Cortex of kidney (tissue), 1 donor: ENCODE measurements at places on chromosomes 4 and X.

DNA sequence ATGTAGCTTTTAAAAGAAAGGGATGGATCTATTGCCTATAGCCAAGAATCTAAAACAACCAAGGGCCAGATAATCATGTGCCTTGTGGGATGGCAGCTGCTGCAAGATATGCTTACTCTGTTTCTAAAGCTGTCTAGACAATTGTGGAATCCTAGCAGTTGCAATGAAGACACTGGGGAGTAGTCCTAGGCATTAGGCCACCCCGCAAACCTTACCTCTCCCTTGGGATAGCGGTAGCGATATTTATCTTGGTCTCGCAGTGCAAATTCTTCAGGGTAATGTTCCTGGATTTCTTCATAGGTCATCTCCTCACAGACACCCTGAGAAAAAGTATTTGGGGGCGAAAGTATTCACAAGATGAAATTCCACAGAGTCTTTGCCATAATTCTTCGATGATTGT, 24.6 kb downstream of the TRO start:
- DNase-seq: no peak

- no peak for DNase-seq
These were observed 119.6 kb downstream of the PDLIM5 start for GRCh38 chr4:94571298-94571697.

GRCh38 chr4:5952286-5952974, 59.5 kb upstream of the CRMP1 start:
- no peak for DNase-seq

DNA sequence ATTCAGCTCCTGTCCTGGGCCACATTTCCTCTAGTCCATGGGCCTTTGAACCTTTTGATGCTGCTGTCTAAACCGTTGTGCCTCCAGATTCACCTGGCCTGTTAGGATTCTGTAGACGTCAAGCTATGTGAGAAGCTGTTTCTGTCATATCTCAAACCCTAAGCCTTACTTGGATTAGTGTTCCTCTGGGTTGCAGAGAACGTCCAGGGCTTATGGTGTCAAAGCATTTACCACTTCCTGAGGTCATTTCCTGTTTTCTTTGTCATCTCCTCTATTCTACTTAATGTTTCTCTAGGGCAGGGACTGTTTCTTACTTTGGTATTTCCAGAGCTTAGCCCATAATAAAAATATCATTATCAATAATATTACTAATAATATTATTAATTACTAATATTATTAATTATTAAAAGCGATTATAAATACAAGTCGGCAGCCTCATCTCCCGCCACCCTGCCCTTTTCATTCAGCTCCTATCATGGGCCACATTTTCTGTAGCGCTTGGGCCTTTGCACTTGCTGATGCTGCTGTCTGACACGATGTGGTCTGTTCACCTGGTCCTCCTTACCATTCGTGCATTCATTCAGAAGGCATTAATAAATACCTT, 19.1 kb downstream of the PRIMPOL start:
- DNase-seq: no peak

- DNase-seq: no peak
These were observed 11.9 kb upstream of the HMGB2 start for GRCh38 chr4:173346074-173346473.

DNA sequence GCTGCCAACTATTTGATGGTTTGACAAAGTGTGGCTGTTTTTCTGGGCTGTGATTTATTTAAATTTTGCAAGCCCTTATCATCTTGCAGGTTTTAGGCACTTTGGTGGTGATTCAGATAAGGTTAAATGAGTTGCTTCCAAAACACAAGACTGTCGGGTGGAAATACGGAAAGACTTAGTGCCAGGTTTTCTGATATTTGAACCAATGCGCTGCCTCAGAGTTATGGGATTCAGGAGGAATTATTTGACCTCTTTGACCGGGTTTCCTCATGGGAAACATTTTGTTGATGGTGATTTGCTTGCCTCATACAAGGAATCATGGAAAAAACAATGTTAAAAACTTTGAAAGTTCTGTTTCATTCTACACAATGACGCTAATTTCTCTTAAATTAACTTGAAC, 136.1 kb upstream of the MAP9 start:
- DNase-seq: no peak

- no peak for DNase-seq
These were observed 237.5 kb downstream of the SHOX start for GRCh38 chrX:867966-868647.

- DNase-seq: no peak
These were observed 562.7 kb downstream of the RPA4 start for GRCh38 chrX:97446298-97446882.

GRCh38 chrX:154354516-154354915, 19.9 kb downstream of the FLNA start:
- no peak for DNase-seq

- DNase-seq: no peak
These were observed 100.2 kb upstream of the GRIA3 start for GRCh38 chrX:123083924-123084323.

DNA sequence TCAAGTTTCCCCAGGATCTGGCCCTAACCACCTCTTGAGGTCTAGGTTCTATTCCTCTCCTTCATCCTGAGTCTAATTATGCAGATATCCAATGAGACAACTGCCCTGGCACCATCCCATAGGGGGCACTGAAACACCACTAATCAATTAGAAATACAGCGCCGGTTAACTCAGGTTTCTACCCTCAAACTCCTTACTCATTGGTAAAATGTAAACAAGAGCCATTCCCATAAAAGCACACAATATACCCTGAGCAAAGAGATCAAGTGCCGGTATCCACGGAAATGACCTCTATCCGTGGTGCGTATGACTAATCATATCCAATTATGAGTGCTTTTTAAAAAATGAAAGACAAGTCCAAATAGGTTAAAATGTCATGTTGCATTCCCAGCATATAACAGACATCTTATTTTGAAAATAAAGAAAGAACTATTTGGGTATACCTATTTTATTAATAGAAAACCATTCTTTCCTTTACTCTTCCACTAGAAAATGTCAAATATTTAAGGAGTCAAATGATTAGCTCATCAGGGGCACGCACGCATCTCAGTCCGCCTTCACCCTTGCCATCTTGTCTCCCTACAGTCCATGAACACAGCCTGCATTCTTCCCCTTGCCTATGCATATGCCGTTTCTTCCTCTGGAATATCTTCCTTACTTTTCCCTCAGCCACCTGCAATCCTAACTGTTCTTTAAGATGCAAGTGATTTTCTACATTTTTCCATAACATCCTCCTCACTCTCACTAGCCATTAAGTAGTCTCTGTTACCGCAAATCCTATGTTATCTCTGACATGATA, 141.1 kb downstream of the MAML3 start:
- DNase-seq: no peak

DNA sequence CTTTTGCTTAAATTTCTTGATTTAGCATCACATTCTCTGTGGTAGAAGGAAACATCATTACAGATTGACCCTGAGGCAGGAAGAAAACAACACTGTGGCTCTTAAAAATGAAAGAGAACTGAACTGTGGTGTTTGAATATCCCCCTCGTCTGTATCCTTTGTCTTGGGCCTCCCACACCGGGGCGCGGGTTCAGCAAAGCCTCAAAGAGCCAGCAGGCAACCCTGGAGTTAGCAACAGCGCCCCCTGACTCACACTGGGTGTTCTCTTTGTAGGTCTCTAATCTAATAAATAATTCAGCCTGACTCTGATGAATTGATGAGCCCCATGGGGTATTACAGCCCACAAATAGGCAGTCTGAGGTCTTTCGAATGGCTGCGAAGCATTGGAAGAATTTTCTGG, 46.1 kb upstream of the CTSO start:
- no peak for DNase-seq

GRCh38 chr4:152981278-152981677, 45.2 kb downstream of the FHDC1 start:
- DNase-seq: no peak
